Activated CD8-positive, alpha-beta T cell treated with anti-CD3 and anti-CD28 coated beads for 36 hours (primary cell): ENCODE measurements at places on chromosomes 16 and 17. TPM values are rescaled to one million over a fixed set of nuclear protein-coding genes. Genes with fewer than 3 reads are reported as not detected.

GRCh38 chr17:29588562-29589411 lies 661 bp downstream of the GIT1 start:
- DNase-seq, result peak; percentile 78

The TEKT1 gene
- total RNA-seq, result not detected

DNA sequence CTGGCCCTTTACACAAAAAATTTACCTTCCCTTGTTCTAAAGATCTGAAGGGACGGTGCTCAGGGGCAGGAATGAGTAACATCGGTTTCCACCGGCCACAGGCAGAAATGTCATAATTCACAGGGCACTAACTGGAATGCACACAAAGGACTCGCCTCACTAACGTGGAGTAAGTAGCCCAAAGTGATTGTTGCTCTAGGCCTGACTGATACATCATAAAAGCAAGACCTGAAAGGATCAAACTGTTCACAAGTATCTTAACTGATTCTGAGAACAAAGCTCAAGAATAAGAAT lies 8.9 kb upstream of the TCF25 start:
- DNase-seq, result peak; percentile 35

GRCh38 chr17:12737740-12738469 lies 51.4 kb upstream of the ARHGAP44 start:
- DNase-seq, result no peak

The KIF19 gene
- total RNA-seq, result 0.18 TPM

DNA sequence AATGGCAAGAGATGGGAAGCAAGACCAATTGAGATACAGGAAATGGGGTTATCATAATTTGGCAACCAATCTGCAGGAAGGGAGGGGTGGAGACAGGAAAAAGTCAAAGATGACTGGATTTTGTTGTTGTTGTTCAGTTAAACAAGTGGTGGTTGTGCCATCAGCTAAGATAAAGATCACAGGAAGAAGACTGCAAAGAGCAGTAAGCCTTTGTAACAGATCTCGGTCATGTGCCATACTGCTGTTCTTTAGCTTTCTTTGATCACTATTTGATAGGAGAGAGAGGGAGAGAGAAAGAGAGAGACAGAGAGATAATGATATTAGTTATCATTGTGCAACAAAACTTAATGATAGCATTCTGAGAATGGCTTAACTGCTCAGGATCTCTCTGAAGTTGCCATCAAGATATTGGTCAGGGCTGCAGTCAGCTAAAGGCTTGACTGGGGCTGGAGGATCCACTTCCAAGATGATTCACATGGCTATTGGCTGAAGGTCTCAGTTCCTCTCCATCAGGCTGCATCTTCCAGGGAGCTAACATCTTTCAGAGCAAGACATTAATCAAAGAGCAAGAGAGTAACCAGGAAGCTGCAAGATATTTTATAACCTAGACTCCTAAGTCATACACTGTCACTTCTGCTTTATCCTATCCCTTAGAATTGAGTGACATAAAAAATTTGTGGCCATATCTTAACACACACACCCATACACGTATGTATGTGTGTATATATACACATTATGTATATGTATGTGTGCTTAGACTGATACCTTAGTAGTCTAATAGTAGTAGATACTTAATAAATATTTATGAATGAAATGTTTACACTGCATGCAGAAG lies 405.0 kb downstream of the SHISA9 start:
- no peak for DNase-seq

DNA sequence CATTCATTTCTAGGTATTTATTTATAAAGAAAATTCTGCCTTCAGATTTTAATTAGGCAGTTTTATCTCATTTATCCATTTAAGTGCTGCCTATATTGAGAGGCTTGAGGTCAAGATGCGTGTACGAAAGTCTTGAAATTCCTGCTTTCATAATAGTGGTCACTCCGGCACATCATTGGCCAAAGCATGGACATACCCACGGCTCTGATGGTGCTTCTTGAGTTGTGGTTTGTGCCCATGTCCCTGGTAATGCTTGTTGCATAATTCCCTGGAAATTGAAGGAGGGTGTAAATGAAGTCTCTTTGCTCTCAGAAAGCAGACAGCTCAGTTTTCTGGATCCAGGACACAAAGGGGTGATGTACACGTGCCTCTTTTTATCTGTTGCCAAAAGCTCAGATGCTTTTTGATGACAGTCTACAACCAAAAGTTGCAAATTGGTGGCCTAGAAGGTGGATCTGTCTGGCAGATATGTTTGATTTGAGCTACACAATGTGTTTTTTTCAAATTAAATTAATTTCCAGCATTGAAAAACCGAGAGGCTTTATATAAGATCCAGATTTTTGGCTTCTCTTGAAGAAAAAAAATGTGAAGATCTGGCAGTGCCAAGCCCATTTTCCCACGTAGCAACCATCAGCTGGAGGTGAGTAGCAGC lies 94.4 kb downstream of the SHISA9 start:
- no peak for DNase-seq

- DNase-seq, result no peak
Observed at GRCh38 chr17:66276328-66276937, 26.0 kb upstream of the PRKCA start.

DNA sequence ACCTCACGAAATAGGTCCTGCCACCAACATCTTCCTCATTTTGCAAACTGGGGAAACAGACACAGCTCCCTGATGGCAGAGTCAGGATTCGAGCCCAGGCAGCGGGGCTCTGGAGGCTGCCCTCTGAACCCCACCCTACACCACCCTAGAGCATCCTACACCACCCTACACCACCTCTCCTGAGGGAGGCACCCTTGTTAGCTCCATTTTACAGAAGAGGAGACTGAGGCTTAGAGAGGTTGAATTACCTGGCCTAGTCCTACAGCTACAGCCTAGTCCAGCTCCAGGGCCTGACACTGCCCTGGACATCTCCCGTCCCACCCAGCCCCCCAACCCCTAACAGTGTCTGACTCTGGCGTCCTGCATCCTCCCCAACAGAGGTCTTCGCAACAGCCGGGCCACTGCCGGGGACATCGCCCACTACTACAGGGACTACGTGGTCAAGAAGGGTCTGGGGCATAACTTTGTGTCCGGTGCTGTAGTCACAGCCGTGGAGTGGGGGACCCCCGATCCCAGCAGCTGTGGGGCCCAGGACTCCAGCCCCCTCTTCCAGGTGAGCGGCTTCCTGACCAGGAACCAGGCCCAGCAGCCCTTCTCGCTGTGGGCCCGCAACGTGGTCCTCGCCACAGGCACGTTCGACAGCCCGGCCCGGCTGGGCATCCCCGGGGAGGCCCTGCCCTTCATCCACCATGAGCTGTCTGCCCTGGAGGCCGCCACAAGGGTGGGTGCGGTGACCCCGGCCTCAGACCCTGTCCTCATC lies 3.2 kb upstream of the NECAB2 start:
- DNase-seq, result no peak

GRCh38 chr16:81514568-81515258 lies 70.1 kb downstream of the CMIP start:
- no peak for DNase-seq

DNA sequence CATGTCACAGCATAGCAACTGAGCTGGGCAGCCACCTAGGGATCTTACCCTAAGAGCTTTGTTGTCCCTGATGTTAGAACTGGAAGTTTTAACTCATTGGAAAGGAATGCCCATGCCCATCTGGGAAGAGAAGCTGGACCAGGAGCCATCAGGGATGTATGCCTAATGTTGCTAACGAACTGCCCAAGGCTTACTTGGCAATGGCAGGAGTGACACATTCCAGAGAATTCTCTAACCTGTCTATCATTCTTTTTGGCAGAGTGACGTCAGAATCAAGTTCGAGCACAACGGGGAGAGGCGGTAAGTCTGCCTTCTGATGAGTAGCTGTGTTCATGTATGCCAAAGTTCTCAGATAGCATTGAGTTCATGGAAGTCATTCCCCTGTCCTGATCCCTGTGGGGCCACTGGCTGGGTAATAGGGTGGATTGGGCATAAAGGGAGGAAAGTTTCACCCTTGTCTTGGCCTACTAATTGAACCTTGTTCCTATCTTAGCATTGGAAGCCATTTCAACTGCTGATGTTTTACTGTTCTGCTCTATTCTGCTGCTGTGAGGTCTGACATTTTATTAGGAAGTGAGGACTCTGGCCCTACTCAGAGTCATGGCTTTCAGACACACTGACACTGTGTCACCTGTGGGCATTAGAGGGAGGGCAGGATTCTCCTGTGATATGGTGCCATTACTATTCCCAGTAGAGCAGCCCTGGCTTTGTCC lies 23.7 kb downstream of the MAP3K3 start:
- no peak for DNase-seq

The KRTAP4-6 gene
- not detected for total RNA-seq

GRCh38 chr17:43714465-43715149 lies 44.0 kb downstream of the SOST start:
- DNase-seq, result no peak

The MEFV gene
- total RNA-seq, result not detected

GRCh38 chr17:42554250-42555121 lies 1.8 kb downstream of the HSD17B1 start:
- peak; percentile 90 for DNase-seq

DNA sequence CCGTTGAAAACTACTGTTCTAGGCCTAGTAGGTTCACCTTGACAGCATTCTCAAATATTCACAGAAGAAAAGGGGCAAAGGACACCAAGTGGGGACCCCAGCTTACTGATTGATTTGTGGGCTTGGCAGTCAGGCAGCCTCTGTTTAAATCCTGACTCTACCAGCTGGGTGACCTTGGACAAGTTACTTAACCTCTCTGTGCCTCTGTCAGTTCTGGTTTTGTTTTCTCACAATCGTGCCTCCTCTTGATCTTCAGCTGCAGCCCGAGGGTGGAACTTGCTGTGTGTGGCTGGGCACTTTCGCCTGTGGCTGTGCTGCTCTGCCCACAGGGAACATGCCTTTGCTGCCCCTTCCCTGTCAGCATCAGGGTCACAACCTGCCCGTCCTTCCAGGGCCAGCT lies 17.8 kb downstream of the RAP1GAP2 start:
- peak; percentile 51 for DNase-seq

- DNase-seq, result no peak
Observed at GRCh38 chr17:27888945-27889344, 4.2 kb downstream of the LYRM9 start.
